ENCODE measurements at places on chromosomes 11 and 22. TPM values are rescaled to one million over a fixed set of nuclear protein-coding genes. Genes with fewer than 3 reads are reported as not detected.

LMNTD2 gene
- 0.40 TPM for total RNA-seq

PATE2 gene
- not detected for total RNA-seq

RFPL2 gene
- not detected for total RNA-seq

CYTH4 gene
- total RNA-seq = 7.0 TPM

TRIM66 gene
- 4.1 TPM for total RNA-seq

- no peak for DNase-seq
Observed at GRCh38 chr11:8610532-8611116, 16.6 kb upstream of the STK33 start.

DNA sequence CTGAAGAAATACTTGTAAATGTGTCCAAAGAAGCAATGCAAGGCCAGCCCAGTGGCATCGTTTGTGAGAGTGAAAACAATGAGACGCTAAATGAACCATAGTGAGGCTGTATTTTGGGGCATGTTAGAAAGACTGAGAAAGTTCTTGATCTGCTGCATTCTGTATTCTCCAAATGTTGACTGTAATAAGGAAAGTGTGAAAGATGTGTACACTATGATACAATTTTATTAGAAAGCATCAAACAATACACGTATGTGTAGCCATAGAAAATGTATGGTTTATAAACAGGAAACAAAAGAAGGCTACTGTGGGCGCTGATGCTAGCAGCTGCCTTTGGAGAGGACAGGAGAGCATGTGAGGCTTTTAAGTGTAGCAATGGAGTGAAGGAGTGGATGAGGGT, 233.5 kb upstream of the E2F8 start:
- no peak for DNase-seq

DNA sequence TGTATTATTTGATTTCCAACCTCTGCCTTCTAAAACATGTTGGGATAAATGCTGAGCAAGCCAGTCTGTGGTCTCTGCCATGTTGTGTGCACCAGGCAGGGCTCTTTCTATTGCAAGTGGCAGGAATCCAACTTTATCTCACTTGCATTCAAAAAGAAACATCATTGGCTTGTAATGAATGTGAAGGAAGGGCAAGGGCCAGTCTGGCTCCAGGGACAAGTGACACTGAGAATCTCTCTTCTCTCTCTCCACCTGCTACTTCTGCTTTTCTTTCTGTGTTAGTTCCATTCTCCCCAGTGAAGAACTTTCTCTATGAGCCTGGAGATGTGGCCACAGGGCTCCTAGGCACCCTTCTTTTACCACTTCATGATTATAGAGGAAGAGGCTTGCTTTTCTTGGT, 329.9 kb upstream of the NCAM1 start:
- no peak for DNase-seq

- no peak for DNase-seq
Observed at GRCh38 chr11:7548659-7549274, 35.0 kb downstream of the PPFIBP2 start.

- no peak for DNase-seq
Observed at GRCh38 chr11:87173185-87174039, 135.7 kb downstream of the TMEM135 start.

GRCh38 chr11:130769782-130770535, 146.3 kb downstream of the SNX19 start:
- DNase-seq = no peak

- no peak for DNase-seq
Observed at GRCh38 chr22:20865875-20866445, 7.2 kb downstream of the SNAP29 start.

GRCh38 chr22:28435982-28436381, 243.7 kb downstream of the TTC28 start:
- DNase-seq = no peak

GRCh38 chr11:17258670-17259069, 17.9 kb upstream of the NUCB2 start:
- DNase-seq = no peak

DNA sequence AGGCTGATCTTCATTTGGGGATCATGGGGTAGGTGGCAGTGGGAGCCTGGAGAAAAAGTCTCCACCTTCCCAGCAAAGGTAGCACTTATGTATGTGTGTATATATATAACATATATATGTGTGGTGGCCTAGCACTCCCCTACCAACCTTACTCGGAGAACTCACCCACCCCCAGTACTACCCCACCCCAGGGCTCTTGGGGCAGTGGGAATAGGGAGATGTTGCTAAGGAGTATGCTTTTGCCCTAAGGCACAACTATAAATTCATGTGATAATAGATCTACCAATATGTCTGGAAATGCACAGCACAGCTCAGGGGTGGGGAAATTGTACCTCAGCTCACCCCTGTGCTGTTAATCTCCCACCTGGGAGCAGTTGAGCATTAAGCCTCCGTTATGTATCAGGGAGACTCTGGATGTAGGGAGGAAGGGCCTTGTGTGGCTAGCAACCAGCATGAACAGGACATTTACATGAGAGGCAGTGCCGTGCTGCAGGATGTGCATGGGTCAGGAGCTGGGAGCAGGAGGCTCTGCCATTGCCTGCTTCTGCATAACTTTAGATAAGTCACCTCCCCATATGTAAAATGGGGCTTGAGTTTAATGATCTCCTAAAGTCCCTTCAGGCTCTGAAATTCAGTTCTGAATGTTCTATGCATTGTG, 57.3 kb downstream of the C11orf91 start:
- no peak for DNase-seq
